ENCODE measurements at places on chromosomes 6 and 20.

DNA sequence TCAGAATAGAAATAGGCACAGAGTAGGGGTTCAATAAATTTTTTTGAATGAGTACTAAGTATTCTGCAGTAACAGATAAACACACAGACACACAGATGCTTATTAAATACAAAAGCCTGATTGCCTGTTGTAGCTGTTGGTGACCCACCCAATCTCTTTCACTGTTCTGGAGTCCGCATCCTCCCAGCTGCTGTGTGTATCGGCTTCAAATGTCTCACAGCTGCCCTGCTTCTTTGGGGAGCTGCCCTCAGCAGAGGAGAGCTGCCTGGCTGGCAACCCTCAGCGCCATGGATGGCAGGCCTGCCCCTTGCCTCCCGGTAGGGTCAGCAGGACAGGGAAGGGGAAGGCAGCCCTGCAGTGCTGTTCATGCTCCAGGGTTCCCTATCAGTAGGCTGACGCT, 85.9 kb upstream of the PRND start:
- no peak for DNase-seq

- no peak for DNase-seq
Measured at GRCh38 chr6:122042960-122043735, 356.3 kb upstream of the HSF2 start.

DNA sequence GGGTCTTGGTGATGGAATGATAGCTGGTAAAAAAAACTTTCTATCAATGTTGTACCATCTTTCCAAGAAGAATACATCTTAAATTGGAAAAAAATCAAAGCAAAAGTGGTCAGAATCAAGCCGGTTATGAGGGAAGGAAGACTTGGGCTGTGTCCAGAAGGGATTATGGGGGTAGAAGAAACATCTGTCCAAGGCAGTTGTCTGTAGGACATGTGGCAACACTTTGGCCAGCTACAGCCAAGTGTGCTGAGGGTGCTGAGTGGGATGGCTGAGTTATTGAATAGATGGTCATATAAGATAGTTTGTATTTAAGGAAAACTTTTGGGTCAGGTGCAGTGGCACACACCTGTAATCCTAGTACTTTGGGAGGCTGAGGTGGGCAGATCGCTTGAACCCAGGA, 38.4 kb downstream of the INSM1 start:
- no peak for DNase-seq

DNA sequence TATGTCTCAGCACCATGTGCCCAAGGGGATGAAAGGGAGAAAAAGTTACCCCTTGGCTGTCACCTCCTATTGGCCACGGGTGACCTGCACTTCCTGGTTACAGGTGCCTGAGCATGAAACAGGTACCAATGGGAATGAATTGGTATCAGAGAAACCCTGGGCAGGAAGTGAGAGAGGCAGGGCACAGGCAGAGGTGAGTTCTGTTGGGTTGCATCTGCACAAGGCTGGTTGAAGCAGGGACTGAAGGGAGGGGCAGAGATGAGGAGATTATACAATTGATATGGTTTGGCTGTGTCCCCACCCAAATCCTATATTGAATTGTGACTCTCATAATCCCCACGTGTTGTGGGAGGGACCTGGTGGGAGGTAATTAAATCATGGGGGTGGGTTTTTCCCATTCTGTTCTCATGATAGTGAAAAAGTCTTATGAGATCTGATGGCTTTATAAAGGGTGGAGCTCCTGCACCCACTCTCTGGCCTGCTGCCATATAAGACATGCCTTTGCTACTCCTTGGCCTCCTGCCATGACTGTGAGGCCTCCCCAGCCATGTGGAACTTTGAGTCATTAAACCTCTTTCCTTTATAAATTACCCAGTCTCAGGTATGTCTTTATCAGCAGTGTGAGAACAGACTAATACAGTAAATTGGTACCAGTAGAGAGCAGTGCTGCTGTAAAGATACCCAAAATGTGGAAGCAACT, 291.8 kb downstream of the LRFN2 start:
- DNase-seq = no peak

DNA sequence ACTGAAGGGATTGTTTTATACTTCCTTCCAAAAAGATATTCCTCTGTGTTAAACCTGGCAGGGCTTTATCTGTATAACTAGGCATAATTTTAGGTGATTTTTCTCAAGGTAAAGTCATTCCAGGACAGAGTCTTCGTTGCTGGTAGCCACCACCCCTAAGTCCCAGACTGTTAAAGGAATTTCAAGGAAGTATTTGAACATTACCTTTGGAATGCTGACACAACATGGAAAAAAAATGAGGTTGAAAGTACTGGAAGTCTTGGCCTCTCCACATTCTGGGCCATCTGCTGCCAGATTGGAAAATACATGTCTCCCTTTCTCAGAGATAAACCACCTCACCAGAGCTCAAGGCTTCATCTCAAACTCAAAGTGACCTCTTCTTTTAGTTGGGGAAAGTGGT, 27.0 kb upstream of the ETV7 start:
- DNase-seq = no peak

- no peak for DNase-seq
Measured at GRCh38 chr6:53233309-53233708, 84.7 kb upstream of the GCM1 start.

- DNase-seq = peak; percentile 77
Measured at GRCh38 chr20:63495741-63496595, 2.9 kb downstream of the EEF1A2 start.

DNA sequence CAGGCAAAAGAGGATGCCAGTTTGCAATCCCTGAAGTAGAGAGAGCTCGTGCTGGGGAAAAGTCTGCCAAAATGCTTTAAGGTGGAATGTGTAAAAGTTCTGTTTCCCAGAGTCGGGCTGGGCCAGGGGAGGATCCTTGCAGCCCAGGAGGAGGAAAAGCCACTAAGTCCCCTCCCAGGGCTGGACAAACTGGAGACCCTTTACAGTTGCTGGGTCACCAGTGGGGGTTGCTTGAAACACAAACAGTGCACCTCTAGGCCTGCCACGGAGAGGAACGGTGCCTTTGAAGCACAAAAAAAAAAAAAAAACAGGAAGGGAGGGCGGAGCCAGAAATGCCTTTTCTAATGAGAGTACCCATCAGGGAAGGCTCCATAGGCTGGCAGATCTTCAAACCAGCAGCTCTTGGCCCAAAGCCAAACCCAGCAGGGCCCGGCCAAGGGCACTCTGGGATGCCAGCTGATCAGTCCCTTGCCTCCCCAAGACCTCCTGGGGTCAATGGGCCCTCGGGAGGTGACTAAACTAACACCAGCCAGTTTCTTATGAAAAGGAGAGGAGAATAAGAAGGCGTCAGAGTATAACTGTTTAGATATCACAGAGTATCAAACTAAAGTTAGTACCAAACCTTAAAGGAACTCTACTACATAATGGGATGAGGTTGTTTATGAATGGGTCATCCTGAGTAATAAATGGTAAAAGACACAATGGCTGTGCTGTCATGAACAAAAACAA, 23.7 kb downstream of the HLA-A start:
- DNase-seq = peak; percentile 28

DNA sequence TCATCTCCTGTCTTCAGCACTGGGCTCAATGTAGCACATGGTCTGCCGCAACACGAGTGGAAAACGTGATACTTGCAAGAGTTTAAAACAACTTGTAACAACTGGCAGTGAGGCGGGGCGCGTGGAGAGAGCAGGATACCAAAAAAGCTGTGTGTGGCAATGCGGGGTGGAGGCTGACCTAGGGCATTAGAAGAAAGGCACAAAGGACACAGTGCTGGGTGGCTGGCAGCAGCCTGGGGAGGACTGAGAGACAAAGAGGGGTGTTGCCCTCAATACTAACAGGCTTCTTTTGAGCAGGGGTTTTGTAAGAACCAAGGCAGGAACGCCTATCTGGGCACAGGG, 1.5 kb upstream of the GFOD1 start:
- no peak for DNase-seq

DNA sequence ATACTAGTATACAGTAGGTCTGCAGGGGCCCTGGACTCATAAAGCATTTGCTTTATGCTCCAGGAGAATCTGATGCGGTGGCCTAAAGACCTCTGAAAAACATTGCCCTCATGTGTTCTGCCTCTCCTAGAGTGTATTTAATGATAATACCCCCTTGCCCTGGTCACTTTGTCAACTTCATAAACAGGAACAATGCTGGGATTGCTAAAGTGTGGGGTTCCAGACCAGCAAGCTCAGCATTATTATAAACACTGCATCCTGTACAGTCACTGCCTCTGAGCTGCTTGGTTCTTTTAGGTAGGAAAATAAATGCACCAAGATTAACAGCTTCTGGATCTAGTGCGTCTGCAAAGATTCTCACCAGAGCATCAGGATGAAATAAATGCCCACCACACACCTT, 12.2 kb downstream of the TREM1 start:
- DNase-seq = no peak

GRCh38 chr6:129946439-129947140, 71.8 kb upstream of the L3MBTL3 start:
- no peak for DNase-seq

DNA sequence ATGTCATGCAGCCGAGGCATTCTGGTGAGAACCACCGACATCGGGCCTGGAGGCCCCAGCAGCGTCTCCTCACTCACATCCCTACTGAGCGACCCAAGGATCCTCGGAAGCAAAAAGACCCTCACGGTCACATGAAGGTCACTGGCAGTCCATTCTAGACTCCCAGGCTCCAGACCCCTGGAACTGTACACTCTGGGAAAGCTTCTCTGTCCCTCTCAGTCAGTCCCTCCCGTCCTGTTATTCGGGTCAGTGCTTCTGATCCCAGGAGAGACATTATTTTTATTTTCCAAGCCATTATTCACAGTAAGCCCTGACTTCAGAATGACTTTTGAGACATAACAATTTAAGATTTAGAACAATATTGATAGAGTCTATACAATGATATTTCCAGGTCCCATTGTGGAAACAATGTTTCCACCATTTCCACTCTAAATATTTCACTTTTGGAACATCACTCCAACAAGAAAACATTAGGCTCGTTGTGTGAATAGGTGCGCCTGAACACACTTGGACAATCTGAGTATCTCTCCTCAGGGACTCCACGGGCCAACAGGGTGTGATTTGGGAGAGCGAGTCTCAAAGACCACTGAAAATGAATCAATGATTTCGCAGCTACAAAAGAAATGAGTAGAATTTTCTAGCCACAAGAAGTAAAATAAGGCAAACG, 199.7 kb downstream of the SOD2 start:
- DNase-seq = no peak

All from stimulated activated CD4-positive, alpha-beta T cell treated with anti-CD3 and anti-CD28 coated beads, Interleukin-4, amount 100 ng/mL, for 4 hours (primary cell).